ENCODE measurements at places on chromosomes 2 and 18.

- no peak for DNase-seq
These were observed 113.6 kb upstream of the ATP8B1 start for GRCh38 chr18:57916684-57917083.

GRCh38 chr2:157460384-157460837, 16.5 kb upstream of the CYTIP start:
- no peak for DNase-seq

- no peak for DNase-seq
These were observed 26.3 kb downstream of the DHRS9 start for GRCh38 chr2:169095621-169096105.

GRCh38 chr2:163556511-163556910, 179.3 kb downstream of the FIGN start:
- no peak for DNase-seq

GRCh38 chr18:77254711-77255405, 5.2 kb downstream of the GALR1 start:
- DNase-seq, result no peak

DNA sequence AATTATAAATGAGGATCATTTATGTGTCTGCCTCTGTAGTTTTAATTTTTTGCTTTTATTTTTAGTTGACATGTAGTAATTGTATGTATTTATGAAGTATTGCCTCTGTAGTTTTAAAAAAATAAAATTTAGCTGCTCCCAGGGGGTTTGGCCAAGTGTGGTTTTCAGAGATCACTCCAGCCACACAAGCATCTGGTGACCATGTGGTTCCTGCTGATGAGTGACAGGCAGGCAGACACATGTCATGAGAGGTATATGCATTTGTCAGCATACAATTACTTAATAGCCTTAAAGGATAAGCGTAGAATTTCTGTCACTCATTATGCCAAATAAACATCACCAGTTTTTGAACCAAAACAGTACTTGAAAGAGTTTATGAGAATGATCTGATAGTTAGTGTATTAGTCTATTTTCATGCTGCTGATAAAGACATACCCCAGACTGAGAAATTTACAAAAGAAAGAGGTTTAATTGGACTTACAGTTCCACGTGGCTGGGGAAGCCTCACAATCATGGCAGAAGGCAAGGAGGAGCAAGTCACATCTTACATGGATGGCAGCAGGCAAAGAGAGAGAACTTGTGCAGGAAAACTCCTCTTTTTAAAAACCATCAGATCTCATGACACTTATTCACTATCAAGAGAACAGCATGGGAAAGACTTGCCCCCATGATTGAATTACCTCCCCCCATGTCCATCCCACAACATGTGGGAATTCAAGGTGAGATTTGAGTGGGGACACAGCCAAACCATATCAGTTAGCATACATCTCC, 29.6 kb downstream of the MREG start:
- no peak for DNase-seq

GRCh38 chr2:177328056-177328455, 63.5 kb upstream of the NFE2L2 start:
- no peak for DNase-seq

DNA sequence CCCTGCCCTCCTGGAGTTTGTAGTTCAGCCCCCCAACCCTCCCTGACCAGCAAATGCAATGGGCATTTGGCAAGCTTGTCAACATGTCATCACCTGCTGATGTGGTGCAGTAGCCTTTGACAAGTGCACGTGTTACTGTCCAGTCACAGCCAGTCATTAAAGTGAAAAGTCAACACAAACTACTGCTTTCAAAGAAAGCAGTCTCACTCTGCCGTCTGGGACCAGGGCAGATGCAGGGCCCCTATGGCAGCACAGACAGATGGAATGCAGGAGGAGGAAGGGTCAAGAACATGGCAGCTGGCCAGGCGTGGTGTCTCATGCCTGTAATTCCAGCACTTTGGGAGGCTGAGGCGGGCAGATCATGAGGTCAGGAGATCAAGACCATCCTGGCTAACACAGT, 222.4 kb upstream of the OSR1 start:
- no peak for DNase-seq

GRCh38 chr2:119480718-119481142, 43.6 kb downstream of the SCTR start:
- DNase-seq, result no peak

GRCh38 chr2:85501248-85501647, 37.7 kb upstream of the MAT2A start:
- DNase-seq, result no peak

DNA sequence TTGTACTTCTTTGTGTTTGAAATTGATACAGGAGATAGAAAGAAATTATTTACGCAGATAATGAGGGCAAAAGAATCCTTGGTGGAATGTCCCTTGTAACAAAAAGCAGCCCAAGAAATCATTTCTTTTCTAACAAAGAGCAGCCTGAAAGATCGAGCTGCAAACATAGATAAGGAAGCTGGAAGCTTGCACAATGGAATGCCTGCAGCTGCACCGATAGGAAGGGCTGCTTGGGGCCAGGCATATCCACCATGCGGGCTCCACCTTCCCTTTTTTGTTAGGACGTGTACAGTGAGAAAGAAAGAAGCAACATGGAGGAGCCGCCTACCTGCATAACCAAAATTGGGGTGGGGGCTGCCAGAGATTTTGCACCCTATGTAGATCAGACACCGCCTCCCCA, 568.7 kb downstream of the METTL4 start:
- no peak for DNase-seq

DNA sequence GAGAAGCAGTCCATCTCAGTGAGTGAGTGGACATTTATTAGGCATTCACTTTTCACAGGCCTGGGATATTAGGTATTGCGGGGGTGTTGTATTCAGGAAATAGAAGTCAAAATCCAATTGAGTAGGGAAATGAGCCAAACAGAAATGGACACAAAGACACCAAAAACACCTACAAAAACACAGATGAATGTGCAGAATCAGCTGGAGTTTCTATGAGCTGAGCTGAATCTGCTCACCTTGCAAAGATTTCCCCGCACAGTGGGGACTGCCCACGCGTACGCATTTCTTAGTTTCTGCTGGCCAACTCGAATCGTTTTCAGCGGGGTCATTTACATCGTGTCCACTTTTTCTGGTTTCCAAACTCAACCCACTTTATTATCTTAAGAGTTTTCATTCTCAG, 160.0 kb downstream of the BCL2 start:
- DNase-seq, result no peak

- DNase-seq, result no peak
These were observed 1.0 kb downstream of the VIT start for GRCh38 chr2:36697424-36698066.

DNA sequence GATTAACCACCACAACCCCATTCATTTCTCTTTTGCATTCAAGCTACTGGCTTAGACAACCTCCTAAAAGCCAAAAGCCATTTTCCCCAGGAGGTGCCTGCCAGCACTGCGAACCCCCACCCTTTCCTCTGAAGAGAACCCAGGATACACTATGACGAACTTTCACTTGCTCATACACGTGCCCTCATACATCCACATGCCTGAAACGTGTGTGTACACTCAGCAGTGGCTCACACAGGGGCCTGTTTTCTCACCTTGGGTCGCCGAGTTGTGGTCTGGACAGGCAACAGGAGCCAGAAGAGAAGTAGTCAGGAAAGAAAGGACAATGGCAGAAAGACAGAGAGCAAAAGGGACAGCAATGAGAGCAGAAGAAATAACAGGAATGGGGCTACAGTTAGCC, 7.4 kb downstream of the DCTN1 start:
- DNase-seq, result no peak

DNA sequence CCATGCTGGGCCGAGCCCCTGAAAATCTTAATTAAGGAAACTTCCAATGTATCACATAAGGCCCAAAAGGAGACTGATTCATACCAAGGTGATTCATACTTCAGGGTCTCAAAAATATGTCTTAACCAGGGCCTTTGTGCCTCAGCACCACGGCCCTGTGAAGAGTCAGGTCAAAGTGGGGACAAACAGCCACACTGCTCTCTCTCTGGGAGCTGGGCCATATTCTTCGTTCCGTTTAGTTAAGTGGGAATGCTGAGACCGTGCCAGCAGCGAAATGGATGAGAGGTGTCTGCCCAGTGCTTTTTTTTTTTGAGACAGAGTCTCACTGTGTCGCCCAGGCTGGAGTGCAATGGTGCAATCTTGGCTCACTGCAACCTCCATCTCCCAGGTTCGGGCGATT, 9.3 kb upstream of the PTMA start:
- DNase-seq, result no peak

- DNase-seq, result no peak
These were observed 618.8 kb downstream of the SOCS6 start for GRCh38 chr18:70907673-70908072.

DNA sequence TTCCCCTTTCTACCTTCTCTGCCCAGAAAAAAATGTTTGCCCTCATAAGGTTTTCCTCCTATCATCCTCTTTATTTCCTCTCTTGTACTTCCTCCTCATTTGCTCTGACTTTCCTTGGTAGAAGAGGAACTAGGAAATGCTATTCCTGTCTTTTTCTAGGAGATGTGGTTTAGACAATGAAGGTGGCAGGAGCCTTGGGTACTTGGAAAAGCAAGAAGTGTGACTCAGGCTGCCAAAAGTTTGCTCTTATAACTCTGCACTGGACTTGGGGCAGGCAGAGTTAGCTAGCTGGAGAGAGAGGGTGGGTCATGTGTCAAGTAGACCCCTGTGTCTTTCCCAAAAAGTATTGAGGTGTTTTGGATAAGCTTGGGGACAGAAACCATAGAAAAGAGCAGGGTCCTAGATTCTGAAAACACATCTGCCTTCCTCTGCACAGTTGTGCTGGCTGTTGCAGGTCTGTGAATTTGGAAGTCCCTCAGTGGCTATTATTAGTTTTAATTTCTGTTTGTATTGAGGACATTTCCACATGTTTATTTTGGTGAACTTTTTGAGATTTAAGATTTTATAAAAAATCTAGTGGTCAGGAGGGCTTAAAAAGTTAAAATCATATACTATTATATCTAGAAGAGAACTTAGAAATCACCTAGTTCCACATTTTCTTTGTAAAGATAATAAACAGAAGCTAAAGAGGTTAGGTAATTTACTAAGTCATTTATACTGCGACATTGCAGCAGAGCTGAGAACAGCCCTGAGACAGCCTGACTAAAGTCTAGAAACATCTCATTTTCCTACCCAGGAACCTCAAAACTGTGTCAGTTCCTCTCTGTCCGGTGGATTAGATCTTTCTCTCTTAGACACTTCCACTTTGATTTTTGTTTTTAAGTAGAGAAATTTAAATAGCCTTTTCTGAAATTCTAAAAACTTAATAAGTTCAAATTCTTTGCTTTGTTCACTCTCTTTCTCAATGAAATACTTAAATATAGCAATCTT, 16.0 kb downstream of the INSIG2 start:
- no peak for DNase-seq

DNA sequence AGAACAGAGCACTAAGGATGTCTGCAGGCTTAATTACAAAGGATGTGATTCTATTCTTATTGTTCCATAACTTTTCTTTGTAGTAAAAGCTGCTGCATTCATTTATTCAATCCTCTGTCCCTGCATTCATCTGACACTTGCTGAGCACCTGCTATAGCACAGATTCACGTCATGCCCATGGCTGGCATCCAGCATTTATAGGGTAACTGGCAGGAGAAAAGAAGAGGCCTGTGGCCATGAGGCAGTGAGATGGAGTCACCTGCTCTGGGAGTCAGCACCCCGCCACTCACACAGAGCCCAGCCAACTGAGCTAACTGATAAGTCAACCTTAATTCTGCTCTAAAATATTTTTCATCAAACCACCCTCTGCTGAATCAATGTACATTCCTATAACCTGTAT, 18.3 kb upstream of the CDC42EP3 start:
- DNase-seq, result no peak

- no peak for DNase-seq
These were observed 92.8 kb upstream of the MAP4K3 start for GRCh38 chr2:39529836-39530235.
